Karpas-422 (cell line): ENCODE measurements at places on chromosomes 7 and 10. TPM values are rescaled to one million over a fixed set of nuclear protein-coding genes. Genes with fewer than 3 reads are reported as not detected.

DNA sequence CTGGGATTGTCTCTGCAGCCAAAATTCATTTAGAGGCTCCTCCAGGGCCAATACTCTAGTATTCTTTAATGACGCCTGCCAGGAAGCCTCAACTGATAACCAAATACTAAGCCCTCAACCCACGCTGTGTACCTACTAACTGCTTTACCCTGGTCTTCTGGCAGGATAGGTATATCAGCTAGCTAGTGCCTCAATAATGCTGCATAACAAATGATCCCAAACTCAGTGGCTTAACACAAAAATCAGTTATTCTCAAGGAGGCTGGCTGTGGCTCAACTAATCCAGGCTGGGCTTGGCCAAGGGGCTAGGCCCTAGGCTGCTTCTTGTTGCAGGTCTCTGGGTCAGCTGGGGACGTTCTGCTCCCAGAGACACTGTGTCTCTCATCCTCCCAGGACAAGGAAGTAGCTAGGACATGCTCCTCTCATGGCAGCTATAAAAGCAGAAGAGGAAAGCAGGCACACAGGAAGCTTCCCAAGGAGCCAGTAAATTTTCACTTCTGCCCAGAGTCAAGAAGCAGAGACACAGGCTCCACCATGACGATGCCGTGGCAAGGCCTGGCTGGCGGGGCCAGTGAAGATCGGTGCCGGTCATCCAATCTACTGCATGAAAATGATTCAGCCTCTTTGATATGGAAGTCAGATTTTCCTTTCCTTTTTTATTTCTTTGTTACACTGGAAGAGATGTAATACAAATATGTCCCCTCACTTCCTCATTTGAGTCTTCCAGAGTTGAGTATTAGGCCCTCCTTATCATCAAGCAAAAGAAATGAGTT, 28.6 kb upstream of the COL13A1 start:
- H3K4me1 ChIP-seq: no peaks in the 10 kb centered on the region
- no peak for DNase-seq
- H3K4me3 ChIP-seq: no peak overlapping the region
- no peaks in the 10 kb centered on the region for H3K36me3 ChIP-seq
- H3K27ac ChIP-seq: no peak overlapping the region

The AKR1C1 gene
- total RNA-seq: not detected in 2 replicates

- H3K27me3 ChIP-seq: no peaks in the 10 kb centered on the region
- peaks cover 5% of the 10 kb centered on the region for H3K4me1 ChIP-seq
- no peak overlapping the region for H3K27ac ChIP-seq
- H3K36me3 ChIP-seq: no peaks in the 10 kb centered on the region
- no peak for DNase-seq
These were observed 92.4 kb upstream of the PIK3CG start for GRCh38 chr7:106772655-106773108.

DNA sequence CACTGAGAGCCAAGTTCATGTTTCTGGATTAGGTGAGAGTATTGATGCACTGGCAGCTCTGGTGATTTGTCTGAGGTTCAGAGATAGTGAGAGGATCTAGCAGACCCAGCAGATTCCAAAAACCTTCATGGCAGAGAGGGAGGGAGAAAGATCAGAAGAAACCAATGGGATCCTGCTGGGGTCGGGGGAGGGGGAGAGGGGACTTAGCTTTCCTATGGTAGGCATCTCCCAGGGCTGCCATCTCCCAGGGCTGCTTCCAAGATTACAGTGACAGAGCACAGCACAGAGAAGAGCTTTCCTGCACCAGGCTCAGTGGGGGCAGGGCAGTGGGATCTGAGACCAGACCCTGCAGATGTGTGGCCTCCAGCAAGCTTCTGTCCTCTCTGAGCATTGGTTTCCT, 76.8 kb upstream of the GDF10 start:
- no peak for DNase-seq
- no peaks in the 10 kb centered on the region for H3K27me3 ChIP-seq
- H3K4me3 ChIP-seq: no peak overlapping the region
- no peaks in the 10 kb centered on the region for H3K4me1 ChIP-seq
- no peak overlapping the region for H3K27ac ChIP-seq
- H3K36me3 ChIP-seq: no peaks in the 10 kb centered on the region

- H3K27me3 ChIP-seq: no peaks in the 10 kb centered on the region
- peaks cover 24% of the 10 kb centered on the region for H3K4me1 ChIP-seq
- peak; percentile 72 for DNase-seq
- no peak overlapping the region for H3K27ac ChIP-seq
- H3K36me3 ChIP-seq: no peaks in the 10 kb centered on the region
These were observed 21.1 kb upstream of the HBP1 start for GRCh38 chr7:107147464-107148393.

The TAS2R5 gene
- 0.90 and 2.5 TPM in 2 replicates for total RNA-seq

- no peaks in the 10 kb centered on the region for H3K4me1 ChIP-seq
- no peaks in the 10 kb centered on the region for H3K36me3 ChIP-seq
These were observed 31.0 kb downstream of the ADRA2A start for GRCh38 chr10:111107846-111108245.

- H3K4me3 ChIP-seq: no peak overlapping the region
- no peak for DNase-seq
- no peak overlapping the region for H3K27ac ChIP-seq
- H3K27me3 ChIP-seq: no peaks in the 10 kb centered on the region
- H3K4me1 ChIP-seq: no peaks in the 10 kb centered on the region
These were observed 91.0 kb downstream of the GNAT3 start for GRCh38 chr7:80420876-80421275.

- peaks cover 4% of the 10 kb centered on the region; the same call in 1 of the 2 replicates for H3K4me1 ChIP-seq
- no peaks in the 10 kb centered on the region for H3K36me3 ChIP-seq
- no peak overlapping the region for H3K4me3 ChIP-seq
- H3K27ac ChIP-seq: no peak overlapping the region
- no peak for DNase-seq
- H3K27me3 ChIP-seq: no peaks in the 10 kb centered on the region
These were observed 66.5 kb downstream of the VPS50 start for GRCh38 chr7:93298671-93299070.

DNA sequence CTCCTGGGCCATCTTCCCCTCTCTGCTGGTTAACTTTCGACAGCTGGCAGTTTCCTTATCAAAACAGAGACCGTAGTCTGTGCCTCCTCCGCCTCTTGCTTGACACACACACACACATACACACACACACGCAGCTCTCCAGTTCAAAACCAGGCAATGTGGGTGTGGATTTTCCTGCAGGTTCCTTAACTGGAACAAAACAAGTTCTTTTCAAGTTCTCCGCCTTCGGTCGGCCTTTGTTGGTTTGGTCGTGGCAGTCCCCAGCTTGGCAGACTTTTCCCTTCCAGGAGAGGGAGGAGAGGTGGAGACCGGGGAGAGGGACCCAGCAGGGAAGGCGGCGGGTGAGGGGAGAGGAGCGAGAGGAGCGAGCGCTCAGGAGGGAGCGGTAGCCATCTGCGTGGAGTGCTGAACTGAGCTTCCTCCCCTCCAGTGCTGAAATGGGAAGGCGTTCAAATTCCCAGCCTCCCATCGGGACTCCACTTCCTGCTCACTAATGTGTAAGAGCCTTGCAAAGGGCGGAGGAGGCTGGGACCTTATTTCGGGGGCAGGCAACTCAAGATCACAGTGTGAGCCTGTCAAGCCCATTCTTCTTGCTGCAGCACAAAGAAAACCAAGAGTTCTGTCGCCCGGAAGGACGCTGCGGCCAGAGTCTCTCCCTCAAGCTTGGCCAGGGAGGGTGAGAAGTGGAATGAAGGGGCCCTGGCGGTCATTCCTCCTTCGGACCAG, 120.6 kb downstream of the PRPF18 start:
- no peaks in the 10 kb centered on the region for H3K27me3 ChIP-seq
- DNase-seq: no peak

- no peak overlapping the region for H3K27ac ChIP-seq
- no peaks in the 10 kb centered on the region for H3K4me1 ChIP-seq
- peaks cover 22% of the 10 kb centered on the region; the same call in 1 of the 2 replicates for H3K36me3 ChIP-seq
- H3K4me3 ChIP-seq: no peak overlapping the region
- no peak for DNase-seq
These were observed 20.9 kb downstream of the ANKIB1 start for GRCh38 chr7:92266415-92267241.

DNA sequence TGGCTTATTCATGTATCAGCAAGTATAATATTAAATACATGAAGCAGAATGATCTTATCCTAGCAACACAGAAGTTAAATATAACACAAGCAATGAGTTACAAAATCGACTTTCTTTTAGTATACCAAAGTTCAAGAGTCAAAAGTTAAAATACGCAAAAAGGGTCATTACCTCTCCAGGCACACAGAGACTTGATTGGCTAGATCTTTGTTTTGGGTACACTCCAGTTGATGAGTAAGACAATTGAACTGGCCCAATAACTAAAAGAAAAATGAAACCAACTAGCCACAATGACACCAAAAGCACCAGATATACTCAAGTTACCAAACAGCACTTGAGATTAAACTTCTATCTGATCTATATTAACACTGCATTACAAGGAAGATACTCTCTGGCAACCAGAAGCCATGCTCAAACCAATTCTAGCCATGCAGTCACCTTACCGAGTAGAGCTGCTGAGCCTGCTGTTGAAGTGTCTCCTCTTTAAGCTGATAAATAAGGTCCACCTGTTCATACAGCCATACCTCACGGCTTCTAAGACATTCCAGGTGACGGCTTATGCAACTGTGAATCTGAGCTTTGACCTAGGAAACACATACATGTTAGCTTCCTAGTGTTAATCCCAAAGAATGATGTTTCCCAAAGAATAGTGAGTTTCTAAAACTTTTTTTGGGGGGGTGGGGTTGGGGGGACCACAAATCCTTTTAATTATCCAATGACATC, 15.6 kb downstream of the NCOA4 start:
- H3K4me1 ChIP-seq: peaks cover 14% of the 10 kb centered on the region
- peaks cover 51% of the 10 kb centered on the region; the same call in 1 of the 2 replicates for H3K36me3 ChIP-seq
- H3K4me3 ChIP-seq: no peak overlapping the region
- H3K27ac ChIP-seq: no peak overlapping the region

- no peaks in the 10 kb centered on the region for H3K4me1 ChIP-seq
- no peaks in the 10 kb centered on the region for H3K36me3 ChIP-seq
- no peak for DNase-seq
- no peak within 1 kb of the TSS for H3K4me3 ChIP-seq
These were observed at the start of gene LRRN3 for GRCh38 chr7:111090846-111091245. TSS of gene LRRN3 (plus strand) at chr7:111091127. CDS start at chr7:111122773, 31,646 bp downstream.

DNA sequence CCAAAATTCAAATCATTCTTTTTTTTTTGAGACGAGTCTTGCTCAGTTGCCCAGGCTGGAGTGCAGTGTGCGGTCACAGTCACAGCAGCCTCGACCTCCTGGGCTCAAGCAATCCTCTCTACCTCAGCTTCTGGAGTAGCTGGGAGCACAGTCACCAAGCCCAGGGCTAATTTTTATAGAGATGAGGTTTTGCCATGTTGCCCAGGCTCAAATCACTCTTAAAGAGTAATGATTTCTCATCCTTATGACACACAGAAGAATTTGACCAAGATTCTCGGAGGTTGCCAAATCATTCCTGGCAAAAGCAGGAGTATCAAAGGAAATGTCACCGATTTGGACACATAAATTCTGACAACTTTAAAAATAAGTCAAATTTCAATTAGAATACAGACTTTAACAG, 39.1 kb downstream of the SIRT1 start:
- H3K4me1 ChIP-seq: no peaks in the 10 kb centered on the region
- peaks cover 33% of the 10 kb centered on the region for H3K36me3 ChIP-seq
- H3K4me3 ChIP-seq: no peak overlapping the region
- no peak overlapping the region for H3K27ac ChIP-seq

GRCh38 chr7:3427957-3428356, 126.9 kb downstream of the SDK1 start:
- peak; percentile 66 for DNase-seq
- H3K36me3 ChIP-seq: no peaks in the 10 kb centered on the region
- no peaks in the 10 kb centered on the region for H3K27me3 ChIP-seq

DNA sequence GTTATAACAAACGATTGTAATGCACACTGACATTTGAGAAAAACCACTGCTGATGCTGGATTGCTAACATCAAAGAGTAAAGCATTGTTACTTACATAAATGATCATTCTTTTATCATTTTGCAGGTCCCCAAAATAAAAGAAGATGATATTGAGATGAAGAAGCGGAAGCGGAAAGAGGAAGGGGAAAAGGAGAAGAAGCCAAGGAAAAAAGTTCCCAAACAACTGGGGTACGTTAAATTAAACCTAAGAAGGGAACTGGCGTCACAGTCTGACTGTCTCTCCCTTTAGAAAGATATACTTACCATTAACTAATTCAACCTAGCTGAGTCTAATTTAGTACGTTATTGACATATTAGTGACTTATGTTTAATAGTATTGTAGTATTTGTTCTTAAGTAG, 28.1 kb downstream of the UBN2 start:
- no peak for DNase-seq
- no peaks in the 10 kb centered on the region for H3K27me3 ChIP-seq
- H3K36me3 ChIP-seq: peaks cover 24% of the 10 kb centered on the region
- no peak overlapping the region for H3K4me3 ChIP-seq
- H3K4me1 ChIP-seq: peaks cover 6% of the 10 kb centered on the region

The MSS51 gene
- total RNA-seq: 2.7 and 5.7 TPM in 2 replicates

- no peak for DNase-seq
- no peak overlapping the region for H3K27ac ChIP-seq
- no peak overlapping the region for H3K4me3 ChIP-seq
- no peaks in the 10 kb centered on the region for H3K27me3 ChIP-seq
- H3K4me1 ChIP-seq: no peaks in the 10 kb centered on the region
These were observed 184.7 kb upstream of the GDF10 start for GRCh38 chr10:47115322-47115721.

The PNLIP gene
- not detected in 2 replicates for total RNA-seq

The CACNB2 gene
- not detected in 2 replicates for total RNA-seq

DNA sequence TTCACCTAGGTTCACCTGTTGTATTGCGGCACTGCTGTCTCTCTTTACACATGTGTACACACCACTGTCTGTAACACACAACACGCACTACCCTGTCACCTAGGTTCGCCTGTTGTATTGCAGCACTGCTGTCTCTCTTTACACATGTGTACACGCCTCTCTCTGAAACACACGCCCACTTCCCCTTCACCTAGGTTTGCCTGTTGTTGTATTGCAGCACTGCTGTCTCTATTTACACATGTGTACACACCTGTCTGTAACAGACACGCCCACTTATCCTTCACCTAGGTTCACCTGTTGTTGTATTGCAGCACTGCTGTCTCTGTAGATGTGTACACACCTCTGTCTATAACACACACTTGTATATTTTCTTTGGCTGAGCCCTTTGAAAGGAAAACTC, 51.5 kb downstream of the WDR37 start:
- peaks cover 6% of the 10 kb centered on the region; the same call in 1 of the 2 replicates for H3K36me3 ChIP-seq
- H3K4me3 ChIP-seq: no peak overlapping the region
- no peaks in the 10 kb centered on the region for H3K4me1 ChIP-seq
- no peak for DNase-seq

The MICU1 gene
- 27.1 and 40.3 TPM in 2 replicates for total RNA-seq

The MOSPD3 gene
- total RNA-seq: 8.2 and 9.7 TPM in 2 replicates
